ENCODE measurements at places on chromosomes 12 and 14.

GRCh38 chr12:7175493-7175892 is 14.0 kb upstream of the PEX5 start:
- no peak for DNase-seq

DNA sequence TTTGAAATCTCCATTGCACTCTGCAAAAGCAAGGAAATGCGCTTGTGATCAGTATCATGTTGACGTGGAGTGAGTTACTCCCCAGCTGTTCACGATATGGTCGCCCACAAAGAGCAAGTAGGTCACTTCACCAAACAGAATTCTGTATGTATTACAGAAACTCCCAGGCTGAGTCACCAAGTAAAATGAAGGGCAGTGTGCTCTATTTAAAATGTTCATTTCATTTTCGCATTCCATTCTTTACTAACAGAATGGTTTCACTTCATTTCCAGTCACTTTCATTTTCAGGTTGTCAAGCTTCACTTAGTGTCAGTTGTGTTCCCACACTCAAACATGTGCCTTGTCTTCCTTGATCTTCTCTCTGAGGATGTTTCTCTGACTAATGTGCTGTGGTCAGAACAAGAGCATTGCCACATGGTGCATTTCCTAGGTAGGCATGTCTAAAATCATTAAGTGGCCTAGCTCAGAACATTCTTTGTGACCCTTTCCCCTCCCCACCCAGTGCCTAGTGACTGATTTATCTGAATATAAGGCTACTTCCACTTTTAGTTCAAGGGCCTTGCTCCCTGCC is 391.2 kb downstream of the RAD51B start:
- no peak for DNase-seq

GRCh38 chr12:55965240-55965639 is 602 bp downstream of the PMEL start:
- DNase-seq: no peak

DNA sequence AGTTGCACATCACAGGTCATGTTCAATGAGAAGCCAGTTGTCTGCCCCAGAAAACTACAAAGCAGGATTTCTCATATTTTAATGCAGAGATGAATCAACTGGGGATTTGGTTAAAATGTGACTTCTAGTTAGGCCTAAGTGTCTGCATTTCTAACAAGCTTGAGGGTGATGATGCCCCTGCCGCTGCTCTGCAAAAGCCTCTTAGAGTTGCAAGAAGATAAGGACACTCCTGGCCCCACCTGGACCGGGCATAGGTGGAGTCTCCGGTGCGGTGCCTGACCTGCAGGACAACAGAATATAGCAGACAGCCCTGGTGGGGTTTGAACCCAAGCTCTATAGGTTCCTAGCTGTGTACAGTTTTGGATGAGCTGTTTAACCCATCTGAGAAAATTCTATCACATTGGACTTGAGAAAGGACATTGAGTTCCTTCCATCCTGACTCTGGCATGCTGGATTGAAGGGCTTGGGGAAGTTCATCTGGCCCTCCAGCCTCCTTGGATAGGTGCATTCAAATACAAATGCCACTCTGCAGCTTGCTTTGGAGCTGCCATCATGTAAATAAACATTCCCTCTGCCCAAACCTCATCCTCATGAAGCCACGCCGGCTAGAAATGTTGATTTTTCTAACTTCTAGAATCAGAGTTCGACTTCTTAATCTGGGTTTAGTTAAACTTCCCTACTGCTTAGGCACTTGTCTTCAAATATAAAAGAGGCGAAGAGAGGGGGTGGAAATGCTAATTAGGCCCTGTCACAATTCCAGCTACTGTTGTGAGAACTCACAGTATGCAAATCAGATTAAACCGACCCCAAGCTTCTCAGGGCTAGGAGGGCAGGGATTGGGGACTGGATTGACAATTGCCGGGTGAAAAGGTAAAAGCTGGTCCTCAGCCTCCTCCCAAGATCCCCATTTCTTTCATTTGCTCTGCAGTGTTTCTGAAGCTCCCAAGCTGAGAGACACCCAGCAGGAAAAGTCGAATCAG is 1225.6 kb downstream of the VRK1 start:
- DNase-seq: no peak
